Activated effector memory CD4-positive, alpha-beta T cell treated with Interleukin-2 at 50 U/mL for 16 hours (primary cell): ENCODE measurements at places on chromosomes 6 and 20.

GRCh38 chr6:106084989-106085691, 996 bp upstream of the PRDM1 start:
- DNase-seq = no peak

- no peak for DNase-seq
Observed at GRCh38 chr6:108362455-108362854, 67.6 kb downstream of the AFG1L start.

DNA sequence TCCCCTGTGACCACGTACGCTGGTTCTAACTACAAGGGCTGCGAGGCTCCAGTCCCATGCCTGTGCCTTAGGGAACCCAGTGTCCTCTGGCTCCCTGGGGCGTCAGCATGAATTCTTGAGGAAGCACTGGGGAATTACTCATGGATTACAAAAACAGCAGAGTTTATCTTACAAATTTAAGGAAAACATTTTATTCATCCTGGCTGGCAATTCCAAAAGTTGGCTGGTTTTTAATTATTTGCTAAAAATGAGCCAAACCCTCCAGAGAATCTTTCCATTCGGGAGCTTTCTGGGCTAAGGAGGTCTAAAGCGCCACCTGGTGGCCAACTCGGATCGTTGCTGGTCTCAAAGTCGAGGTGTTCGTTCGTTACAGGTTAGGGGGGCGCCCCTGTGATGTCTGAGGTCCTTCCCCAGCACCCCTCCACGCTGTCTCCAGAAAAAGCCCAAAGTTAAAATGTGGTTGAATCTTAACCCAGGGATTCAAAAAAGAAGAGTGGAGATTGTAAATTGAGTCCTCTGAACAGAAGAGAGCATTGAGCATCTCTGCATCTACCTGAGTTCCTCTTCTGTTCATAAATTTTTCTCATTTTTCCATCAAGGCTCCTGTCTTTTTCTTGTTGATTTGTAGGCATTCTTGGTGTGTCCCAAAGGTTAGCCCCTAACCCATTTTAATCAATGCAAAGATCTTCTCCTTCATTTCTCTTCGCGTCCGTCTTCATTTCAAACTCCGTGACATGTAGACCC, 99.4 kb downstream of the BFSP1 start:
- peak; percentile 2 for DNase-seq

DNA sequence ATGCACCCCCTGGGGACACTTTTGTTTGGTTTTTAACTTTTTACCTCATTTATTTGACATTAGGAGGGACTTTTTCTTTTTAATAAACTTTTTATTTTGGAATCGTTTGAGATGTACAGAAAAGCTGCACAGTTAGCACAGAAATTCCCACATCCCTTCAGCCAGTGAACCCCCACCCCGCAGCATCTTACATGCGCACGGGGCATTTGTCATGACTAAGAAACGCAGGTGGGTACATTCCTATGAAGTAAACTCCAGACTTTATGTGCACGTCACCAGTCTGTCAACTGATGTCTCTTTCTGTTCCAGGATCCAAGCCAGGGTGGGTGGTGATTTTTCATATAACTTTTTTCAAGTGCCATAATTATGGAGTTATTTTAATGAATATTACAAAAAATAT, 4.9 kb upstream of the ZNF831 start:
- DNase-seq = no peak

GRCh38 chr20:46012921-46013320, 4.2 kb downstream of the MMP9 start:
- DNase-seq = no peak

DNA sequence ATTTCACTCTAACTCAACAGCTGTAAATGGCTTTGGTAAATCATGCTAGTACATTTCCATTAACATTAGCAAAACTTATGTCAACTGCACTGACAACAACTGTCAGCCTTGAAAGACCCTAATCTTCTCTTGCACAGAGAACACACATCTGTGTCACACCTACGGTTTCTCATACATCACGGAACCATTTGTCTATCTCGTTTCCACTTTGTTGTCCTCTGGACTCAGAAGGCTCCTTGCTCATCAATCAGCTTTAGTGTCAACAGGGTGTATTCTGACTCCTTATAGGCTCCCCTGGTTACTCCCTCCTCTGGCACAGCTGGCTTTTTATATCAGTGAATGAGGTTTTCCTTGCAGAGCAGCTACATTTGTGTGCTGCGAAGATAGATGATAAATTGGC, 49.3 kb downstream of the CD83 start:
- DNase-seq = no peak

- no peak for DNase-seq
Observed at GRCh38 chr6:29954272-29954671, 11.9 kb downstream of the HLA-A start.

DNA sequence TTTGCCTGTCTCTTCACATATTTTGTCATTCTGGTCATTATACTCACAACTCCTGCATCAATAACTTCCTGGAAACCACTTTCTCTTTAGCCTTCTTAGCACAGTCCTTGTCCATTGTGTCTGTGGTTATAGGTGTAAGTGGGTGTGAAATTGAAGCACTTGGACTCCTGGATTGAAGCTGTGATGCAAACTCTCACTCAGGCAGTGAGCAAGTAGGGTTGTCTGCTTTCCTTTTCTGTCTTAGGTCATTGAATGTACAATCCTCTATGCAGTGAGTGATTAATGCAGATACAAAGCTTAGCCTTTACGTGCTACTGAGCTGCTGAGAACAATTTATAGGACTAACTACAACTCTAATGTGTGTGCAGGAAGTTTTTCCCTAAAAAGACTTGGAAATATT, 54.8 kb downstream of the ADGRB3 start:
- no peak for DNase-seq

DNA sequence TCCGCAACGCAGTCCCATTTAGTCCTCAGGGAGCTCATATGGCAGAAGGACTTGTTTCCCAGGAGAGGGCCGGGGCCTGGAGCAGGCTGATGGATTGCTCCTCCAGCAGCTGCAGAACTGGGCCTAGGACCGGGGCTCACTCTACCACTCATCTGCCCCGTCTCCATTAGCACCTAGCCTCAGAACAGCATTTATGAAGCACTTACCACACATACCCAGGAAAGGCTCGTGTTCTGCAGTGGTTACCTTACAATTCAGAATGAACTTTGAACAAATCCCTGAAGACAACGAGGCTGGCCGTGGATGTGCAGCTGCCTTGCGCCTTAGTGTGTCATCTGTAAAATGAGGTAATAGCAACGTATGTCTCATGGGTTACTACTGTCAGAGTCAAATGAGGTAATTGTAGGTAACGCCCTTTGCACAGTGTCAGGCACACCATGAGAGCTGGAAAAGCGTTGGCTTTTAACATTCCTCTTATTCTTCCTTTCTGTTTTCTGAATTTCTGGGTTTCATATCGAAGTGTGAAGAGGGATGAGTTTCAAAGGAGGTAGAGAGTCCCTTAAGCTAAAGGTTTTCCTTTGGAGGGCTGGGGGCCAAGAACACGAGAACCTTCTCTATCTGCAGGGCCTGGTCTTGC, 46.3 kb upstream of the CD93 start:
- no peak for DNase-seq
